COR-L47 (cell line): ENCODE measurements at places on chromosomes 5 and 9.

- no peak for DNase-seq
These were observed 45.2 kb downstream of the GCNT4 start for GRCh38 chr5:75006865-75007822.

GRCh38 chr5:115952588-115952987 lies 9.7 kb upstream of the LVRN start:
- DNase-seq: peak; percentile 26

DNA sequence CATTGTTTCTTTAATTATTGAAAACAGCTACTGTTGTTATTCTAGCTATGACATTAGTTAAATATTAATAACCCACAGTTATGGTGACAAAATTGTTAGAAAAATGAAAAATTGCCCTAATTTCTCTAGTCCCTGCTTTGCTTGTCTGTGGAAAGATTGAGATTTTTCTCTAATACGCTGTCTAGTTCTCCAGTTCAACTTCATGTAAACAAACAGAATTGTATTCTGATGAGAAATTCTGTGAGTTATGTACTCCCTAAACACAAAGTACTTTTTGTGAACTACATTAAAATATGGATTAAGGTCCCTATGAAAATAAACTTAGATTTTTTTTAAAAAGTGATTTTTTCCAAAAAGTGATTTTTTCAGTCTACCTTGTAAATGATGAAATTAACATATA lies 8.7 kb downstream of the SLF1 start:
- DNase-seq: no peak

GRCh38 chr9:88794100-88794499 lies 197.2 kb upstream of the S1PR3 start:
- no peak for DNase-seq

DNA sequence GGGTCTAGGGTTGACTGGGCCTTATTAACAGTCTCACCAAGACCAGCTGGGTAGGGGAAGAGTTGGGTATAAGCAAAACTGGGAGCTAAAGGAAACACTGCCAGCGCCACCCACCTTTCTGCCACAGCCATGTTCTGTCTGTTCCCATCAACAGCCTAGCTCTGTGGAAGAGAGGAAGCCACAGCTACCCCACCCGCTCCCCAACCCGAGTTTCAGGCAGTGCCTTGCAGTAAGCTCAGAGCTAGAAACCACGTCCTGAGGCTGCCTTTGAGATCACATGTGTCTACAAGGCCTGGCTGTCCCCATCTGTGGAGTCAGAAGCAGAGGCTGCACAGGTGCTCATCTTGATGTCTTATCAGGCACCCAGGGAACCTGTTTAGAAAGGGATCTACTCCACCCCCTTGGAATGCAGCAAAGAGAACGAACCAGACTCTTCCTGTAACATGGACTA lies 15.3 kb downstream of the HNRNPH1 start:
- no peak for DNase-seq

DNA sequence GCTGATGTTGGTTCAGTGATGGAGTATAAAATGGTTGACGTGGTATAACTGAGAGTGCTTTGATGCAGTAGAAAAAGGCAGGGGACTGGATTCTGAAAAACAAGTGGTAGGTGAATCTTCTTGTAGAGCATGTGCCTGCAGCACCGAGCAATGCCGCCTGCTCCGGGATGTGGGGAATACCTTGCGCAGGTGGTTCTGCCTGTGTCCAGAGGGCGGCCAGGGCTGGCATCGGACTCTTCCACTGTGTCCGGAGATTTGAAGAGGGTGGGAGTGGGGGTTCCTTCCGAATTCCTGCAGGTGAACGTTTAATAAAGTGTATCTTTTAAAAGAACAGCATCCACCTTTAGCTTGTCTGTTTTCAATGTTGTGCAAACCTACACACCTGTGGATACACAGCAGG lies 238.0 kb downstream of the FANCC start:
- no peak for DNase-seq

- DNase-seq: peak; percentile 94
These were observed 7.0 kb downstream of the PDE6A start for GRCh38 chr5:149937610-149938009.

GRCh38 chr5:139561655-139562451 lies 714 bp downstream of the UBE2D2 start:
- peak; percentile 16 for DNase-seq

- peak; percentile 8 for DNase-seq
These were observed 295.5 kb upstream of the SMC2 start for GRCh38 chr9:103798620-103799019.

DNA sequence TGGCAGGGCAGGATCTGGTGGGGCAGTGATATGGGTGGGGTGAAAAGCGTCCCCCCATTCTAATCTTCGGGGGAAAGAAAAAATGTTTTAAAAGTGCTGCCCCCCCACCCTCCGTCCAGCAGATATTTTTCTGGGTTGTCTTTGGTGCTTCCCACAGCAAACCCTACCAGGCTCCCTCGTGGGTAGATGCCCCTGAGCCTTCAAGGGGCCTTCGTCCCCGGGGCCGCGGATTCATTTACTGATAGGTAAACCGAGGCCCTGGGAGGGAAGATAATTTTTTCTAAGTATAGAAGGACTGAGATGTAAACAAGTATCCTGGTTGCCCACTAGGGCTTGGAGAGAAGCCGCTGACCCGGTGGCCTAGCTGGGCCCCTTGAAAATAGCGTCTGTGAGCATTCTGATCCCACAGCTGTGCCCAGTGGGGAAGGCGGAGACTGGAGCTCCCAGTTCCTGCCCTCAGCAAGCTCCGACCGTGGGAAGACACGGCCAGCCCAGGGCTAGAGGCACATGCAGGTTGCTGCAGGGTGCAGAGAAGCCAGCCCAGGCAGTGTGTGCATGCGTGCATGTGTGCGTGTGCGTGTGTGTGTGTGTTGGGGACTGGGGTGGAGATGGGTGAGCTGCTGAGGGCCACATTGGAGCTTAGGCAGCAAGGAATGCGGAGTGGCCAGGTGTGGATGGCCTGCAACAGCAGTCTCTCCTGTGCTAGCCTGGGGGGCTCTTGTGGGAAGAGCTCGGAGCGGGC lies 6.0 kb upstream of the RXRA start:
- DNase-seq: no peak

DNA sequence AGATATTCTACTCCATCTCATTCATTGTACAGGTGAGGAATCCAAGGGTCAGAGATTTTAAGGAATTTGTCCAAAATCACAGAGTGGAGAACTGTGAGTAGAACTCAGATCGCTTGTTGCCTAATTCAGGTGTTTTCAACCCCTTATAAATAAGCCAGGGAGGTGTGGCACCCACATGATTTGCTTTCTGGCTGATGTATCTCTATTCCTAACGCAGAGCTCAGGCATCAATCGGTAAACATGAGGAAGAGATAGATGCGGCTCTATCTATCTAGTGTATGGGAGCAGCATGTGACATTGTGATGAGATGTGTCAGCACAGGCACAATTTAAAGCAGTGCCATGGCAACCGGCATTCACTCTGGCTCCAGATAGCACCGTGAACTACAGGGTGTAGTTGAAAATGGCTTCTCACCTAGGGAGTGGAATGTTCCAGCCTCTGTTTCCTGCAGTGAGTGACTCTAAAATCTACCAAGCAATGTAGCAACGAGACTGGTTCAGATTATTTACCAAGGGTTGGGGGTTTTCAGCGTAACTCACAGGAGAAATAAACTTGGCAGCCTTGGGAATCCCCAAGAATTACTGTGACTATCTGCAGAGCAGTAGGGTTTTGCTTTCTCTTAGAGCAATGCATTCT lies 53.4 kb upstream of the SUB1 start:
- peak; percentile 69 for DNase-seq

- DNase-seq: peak; percentile 40
These were observed 12.9 kb downstream of the RGS14 start for GRCh38 chr5:177370488-177371119.

DNA sequence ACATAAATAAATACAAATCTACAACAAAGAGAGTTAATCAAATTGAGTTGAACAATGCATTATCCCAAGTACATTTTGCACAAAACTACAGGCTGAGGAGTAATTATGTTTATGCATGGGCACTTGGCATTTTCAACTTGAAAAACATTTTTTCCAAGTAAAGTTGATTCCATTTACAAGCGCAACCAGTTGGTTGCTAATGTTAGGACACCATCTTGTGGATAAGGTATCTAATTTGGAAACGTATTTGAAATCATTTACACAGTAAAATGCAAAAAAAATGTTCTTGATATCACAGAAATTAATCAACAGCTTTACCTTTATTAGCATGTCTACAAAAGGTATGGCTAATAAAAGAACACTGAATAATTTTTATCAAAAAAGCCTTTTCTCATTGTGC lies 18.8 kb downstream of the FTMT start:
- DNase-seq: no peak

- no peak for DNase-seq
These were observed 23.7 kb downstream of the BARHL1 start for GRCh38 chr9:132606066-132606465.

DNA sequence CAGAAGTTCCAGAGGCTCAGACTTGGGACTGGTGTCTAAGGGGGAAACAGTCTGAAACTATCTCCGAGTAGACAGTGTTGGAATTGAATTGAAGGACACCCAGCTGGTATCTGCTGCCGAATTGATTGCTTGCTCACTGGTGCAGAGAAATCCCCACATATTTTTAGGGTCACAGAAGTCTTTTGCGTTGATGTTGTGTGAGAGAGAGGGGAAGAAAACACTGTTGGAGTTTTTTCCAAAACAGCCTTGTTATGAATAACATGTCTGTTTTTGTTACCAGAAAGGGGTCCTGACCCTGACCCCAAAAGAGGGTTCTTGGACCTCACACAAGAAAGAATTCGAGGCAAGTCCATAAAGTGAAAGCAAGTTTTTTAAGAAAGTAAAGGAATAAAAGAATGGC lies 81.3 kb downstream of the ALDH7A1 start:
- no peak for DNase-seq

DNA sequence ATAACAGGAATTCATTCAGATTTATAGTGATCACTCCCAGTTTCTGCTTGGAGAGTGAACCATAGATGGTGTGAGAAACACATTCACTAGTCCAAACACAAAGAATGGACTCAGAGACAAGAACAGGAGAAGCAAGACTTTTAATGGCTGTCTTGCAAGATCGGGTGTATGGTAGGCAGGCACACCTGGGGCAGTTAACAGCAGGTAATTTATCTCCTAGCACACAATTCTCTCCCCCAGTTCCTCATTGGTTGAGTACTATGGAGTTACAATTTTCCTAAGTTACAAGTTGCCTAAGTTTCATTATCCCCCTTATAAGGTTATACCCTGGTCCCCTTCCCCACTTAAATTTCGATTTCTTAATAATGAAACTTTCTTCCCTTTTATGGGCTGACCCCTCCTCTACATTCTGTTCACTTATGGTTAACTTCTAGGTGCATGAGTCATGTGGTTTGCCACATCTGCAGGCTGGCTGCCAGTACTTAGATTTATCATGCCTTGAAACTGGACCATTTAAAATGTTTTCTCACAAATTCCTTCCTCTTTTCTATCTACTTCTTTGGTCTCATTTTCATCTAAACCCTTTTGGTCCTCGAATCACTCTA lies 623.3 kb downstream of the HINT1 start:
- no peak for DNase-seq

DNA sequence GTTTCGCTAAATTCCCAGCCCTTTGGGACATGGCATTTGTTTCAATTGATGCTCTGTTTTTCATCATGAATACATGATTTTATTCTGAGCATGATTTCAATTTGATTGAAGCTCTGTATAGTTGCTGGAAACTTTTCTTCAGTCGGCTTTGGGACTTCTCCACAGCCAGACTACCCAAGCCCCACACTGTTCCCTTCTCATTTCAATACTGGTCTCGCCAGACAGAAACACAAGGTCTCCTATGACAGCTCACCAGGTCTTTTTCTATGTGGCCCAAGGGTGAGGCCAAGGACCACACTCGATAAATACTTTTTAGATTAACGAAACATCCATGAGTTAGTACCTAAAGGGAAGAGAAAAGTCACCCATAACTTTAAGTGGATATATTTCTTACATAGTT lies 132.2 kb downstream of the ARL15 start:
- DNase-seq: no peak

- DNase-seq: no peak
These were observed 1.2 kb downstream of the ABCA2 start for GRCh38 chr9:137026828-137027227.

DNA sequence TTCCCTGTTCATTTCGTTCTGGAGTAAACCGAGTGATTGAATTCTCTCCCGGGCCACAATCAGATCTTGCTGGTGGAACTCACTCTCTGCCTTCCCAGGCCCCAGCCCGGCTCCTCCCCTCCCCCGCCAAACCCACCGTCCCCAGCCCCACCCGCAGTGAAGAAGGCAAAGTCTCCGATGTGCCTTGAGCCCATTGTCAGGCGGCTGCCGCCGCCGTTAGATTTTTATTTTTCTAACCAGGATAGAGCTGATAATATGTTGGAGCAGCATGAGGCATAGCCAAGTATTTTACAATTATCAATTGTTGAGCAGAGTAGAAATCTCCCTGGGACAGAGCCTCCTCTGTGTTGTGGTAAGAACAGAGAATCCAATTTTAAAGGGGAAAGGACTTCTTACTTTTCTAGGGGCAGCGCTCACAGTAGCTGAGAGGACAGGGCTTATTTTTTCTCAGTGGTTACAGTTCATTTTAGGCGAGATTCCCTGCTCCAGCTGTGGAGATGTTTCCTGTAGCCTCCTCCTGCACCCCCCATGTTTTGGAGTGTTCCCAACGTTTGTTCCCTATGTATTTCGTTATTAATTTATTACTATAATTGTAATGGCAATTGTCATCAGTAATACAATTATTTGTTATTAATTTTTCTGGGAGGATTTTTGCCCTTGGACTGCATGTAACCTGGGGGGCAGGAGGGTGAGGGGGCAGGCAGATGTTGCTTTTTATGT lies 1.3 kb downstream of the PSAT1 start:
- no peak for DNase-seq

DNA sequence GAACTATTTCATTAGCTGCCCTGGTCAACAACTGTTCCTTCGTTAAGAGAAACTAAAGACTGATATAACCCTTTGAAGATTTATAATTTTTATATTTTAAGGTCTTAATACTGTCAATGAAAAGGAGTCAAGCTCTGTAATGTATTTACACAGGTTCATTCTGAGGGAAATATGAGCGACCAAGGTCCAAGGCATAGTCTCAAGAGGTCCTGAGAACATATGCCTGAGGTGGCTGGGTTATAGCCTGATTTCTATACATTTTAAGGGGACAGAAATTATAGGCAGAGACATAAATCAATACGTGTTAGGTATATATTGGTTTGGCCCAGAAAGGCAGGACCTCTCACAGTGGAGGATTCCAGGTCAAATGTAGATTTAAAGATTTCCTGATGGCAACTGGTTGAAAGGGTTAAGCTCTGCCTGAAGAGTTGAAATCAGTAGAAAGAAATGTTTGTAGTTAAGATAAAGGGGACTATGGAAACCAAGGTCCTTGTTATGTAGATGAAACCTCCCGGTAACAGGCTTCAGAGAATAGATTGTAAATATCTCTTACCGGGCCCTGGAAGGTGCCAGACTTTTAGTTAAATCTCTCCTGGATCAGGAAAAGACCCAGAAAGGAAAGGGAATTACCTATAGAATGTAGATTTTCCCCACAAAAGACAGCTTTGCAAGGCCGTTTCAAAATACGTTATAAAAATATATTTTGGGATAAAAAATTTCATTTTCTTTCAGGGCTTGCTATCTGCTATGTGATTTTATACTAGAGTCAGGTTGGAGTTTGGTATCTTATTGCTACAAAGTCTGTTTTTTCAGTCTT lies 107.3 kb upstream of the PRLR start:
- DNase-seq: no peak

GRCh38 chr5:132459983-132460838 lies 30.4 kb downstream of the IRF1 start:
- DNase-seq: peak; percentile 66
